ENCODE measurements at places on chromosomes 13 and 19. TPM values are rescaled to one million over a fixed set of nuclear protein-coding genes. Genes with fewer than 3 reads are reported as not detected.

The APOC4 gene
- not detected for total RNA-seq

The SPPL2B gene
- total RNA-seq = 23.5 TPM

The SHANK1 gene
- 0.13 TPM for total RNA-seq

The OR7D2 gene
- 0.10 TPM for total RNA-seq

The CGB1 gene
- total RNA-seq = not detected

The LRRC63 gene
- not detected for total RNA-seq

The ERICH6B gene
- not detected for total RNA-seq

The ZFP14 gene
- 1.9 TPM for total RNA-seq

The SYNGR4 gene
- total RNA-seq = not detected

The CCDC61 gene
- 12.1 TPM for total RNA-seq

The PPAN gene
- 51.4 TPM for total RNA-seq

The NHLRC3 gene
- 5.7 TPM for total RNA-seq

The SPTBN4 gene
- 0.13 TPM for total RNA-seq

The CHST8 gene
- 0.33 TPM for total RNA-seq

The SIGLEC9 gene
- total RNA-seq = not detected

The CGB3 gene
- total RNA-seq = not detected

The ZNF723 gene
- not detected for total RNA-seq

The PNPLA6 gene
- 108 TPM for total RNA-seq

The BRME1 gene
- 0.13 TPM for total RNA-seq

The TMIGD2 gene
- total RNA-seq = not detected

The NKG7 gene
- not detected for total RNA-seq

The ZNF556 gene
- total RNA-seq = not detected

The ZNF98 gene
- not detected for total RNA-seq

The LILRA1 gene
- total RNA-seq = not detected

The ZNF730 gene
- total RNA-seq = 2.4 TPM

The ZNF177 gene
- 0.15 TPM for total RNA-seq

The ZIM2 gene
- total RNA-seq = not detected

The MTRF1 gene
- 6.6 TPM for total RNA-seq

The SHC2 gene
- 4.3 TPM for total RNA-seq

Measured in mammary microvascular endothelial cell (primary cell).